Brain pericyte (primary cell): ENCODE measurements at places on chromosomes 12 and 14.

DNA sequence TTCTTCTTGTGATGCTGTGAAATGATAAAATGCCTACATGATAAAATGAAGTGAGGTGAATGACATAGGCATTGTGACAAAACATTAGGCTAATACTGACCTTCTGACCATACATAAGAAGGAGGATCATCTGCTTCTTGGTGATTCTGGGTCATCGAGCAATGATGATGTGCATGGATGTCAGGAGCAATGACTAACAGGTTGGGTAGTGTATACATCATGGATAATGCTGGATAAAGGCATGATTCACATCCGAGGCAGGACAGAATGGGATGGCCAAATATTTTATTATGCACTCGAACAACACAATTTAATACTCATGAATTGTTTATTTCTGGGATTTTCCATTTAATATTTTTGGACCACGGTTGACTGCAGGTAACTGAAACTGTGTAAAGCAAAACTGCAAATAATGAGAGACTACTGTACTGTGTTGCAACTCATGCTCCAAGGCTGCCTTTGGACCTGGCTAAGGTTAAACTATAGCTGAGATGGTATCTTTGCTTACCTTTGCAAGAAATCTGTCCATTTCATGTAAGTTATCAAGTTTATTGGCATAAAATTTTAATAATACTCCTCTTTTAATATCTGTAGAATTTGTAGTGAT, 7.6 kb upstream of the SLC25A21 start:
- DNase-seq = no peak

- DNase-seq = no peak
Measured at GRCh38 chr14:59303216-59303615, 114.7 kb downstream of the DAAM1 start.

DNA sequence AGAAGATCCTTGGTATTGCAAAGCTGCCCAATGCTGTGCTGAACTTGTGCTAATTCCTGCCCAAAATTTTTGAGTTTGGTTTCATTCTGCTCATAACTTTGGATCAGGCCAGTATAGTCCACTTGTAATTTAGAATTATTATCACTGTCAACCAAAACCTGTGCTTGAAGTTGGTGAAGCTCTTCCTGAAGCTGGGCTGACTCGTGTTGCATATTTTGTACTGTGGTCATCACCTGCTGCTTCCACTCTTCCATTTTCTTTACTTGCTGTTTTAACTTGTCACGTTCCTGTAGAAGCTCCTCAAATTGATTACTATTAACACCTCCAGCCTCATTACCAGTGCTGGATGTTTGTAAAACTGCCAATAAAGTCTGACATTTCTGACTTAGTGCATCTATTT, 35.8 kb downstream of the TRIP11 start:
- no peak for DNase-seq

- no peak for DNase-seq
Measured at GRCh38 chr12:102601621-102602020, 121.3 kb upstream of the IGF1 start.

- no peak for DNase-seq
Measured at GRCh38 chr12:6277982-6278438, 32.5 kb upstream of the PLEKHG6 start.
